Stimulated activated CD4-positive, alpha-beta T cell treated with anti-CD3 and anti-CD28 coated beads, Interleukin-4, amount 100 ng/mL, for 1 hour (primary cell): ENCODE measurements at places on chromosomes 11 and 22.

- no peak for DNase-seq
These were observed 22.2 kb upstream of the CTSD start for GRCh38 chr11:1785749-1786413.

GRCh38 chr11:105609832-105610781 is at the start of gene GRIA4:
GRIA4 (plus strand) TSS chr11:105610073; CDS start chr11:105610998, 925 bp downstream.
- peak; percentile 3 for DNase-seq

- DNase-seq, result no peak
These were observed 73.5 kb upstream of the THY1 start for GRCh38 chr11:119496469-119496868.

DNA sequence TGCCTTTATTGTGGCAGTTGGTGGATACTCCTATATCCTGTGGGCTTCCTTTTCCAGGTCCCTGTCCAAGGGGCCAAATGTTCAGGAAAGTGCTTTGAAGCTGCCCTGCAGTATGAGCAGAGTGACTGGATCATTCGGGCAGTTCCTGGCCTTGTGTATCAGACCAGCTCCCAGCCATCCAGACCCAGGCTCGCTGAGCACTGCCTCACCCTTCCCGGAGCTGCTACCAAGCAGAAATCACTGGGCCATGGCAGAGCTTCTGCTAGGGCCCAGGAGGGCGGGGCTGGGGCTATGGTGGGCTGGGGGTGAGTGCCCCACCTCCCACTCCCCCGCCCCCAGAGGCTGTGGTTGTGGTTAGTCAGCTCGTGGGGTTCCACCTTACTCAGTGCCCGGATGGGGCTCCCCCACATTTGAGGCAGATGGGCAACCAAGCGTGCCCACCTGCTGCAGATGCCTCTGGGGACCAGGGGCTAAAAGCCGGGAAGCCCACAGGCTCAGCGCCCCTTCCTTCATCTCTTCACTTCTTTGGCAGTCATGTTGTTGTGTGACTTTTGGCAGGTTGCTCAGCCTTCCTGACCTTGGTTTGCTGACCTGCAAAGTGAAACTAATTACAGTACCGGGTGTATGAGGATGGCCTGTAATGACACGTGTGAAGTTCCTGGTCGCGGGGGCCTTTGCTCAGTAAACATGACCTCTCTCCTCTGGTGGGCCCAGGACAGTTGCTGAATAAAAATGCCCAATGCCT is 2.1 kb upstream of the LRRC32 start:
- peak; percentile 45 for DNase-seq

GRCh38 chr22:50030297-50031188 is 18.0 kb upstream of the IL17REL start:
- peak; percentile 86 for DNase-seq

DNA sequence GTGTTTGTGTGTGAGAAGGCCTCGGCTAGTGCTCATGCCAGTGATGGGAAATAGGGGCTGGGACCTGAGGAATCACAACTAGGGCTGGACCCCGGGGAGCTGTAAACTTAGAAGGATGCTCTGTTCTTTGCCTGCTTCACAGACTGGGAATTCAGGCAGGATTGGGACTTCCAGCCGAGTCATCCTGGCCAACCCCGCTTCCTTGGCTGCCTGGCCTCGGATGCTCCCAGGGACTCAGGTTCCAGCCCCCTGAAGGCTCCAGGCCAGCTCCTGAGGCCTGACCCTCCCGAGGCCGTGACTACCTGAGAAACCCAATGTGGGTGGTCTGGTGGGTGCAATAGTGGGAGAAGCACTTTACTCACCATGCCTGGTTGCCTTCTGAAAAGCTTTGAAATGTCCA is 44.7 kb downstream of the IRAG1 start:
- no peak for DNase-seq

DNA sequence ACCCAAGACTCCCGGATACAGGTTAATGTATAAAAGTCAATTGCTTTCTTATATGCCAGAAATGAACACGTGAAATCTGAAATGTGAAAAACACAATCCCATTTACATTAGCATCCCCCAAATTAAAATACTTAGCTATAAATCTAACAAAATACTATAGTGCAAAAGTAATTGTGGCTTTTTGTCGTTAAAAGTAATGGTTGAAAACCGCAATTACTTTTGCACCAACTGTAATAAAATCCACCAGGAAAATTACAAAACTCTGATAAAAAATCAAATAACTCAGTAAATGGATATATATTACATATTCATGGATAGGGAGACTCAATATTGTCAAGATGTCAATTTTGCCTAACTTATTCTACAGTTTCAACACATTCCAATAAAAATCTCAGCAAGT is 4.6 kb downstream of the TMEM225 start:
- no peak for DNase-seq

DNA sequence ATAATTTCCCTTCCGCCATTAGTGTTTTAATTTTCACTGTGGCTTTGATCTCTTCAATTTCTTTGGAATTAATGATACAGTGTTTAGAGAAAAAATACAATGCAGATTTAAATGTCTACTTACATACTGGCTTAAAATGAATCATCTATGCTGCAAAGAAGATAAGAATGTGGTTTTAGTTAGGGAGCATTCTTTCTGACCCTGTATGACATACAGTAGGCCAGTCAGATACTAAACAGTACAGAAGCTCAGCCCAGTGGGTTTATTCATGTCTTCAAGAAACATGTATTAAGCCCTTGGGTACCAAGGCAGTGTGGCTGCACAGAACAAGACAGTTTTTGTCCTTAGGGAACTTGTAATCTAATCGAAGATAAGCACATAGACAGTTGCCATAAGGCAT is 268.8 kb downstream of the DDX10 start:
- no peak for DNase-seq

DNA sequence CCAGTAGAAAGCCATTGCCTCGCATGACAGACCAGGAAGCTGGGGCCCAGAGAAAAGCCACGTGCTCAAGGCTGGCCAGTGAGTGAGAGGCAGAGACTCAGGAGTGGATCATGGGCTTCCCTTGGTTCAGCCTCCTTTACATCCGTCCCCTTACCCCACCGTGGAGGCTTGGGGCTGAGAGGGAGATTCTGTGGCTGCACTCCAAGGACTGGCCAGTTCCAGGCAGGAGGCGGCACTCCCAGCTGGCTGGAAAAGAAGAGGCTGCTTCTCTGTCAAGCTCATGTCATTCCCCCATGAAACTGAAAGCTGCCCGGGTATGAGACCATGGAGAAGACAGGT is 6.6 kb upstream of the ASCL2 start:
- no peak for DNase-seq

DNA sequence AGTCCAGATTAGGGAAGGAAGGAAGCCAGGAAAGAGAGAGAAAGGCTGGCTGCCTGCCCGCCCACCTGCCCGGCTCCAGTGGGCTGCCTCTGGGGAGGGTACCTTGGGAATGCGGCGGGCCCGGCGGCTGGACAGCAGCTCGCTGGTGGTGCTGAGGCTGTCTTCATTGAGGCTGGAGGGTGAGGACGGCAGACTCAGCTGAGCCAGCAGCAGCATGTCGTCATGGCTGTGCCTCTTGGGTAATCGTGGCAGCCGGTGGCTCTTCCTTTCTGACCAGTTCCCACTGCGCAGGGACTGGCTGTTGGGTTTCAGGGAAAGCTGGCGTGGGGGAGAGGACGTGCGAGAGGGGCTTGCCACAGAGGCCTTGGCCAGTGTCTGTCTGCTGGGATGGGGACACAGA is 32.9 kb downstream of the RPL27A start:
- DNase-seq, result no peak

DNA sequence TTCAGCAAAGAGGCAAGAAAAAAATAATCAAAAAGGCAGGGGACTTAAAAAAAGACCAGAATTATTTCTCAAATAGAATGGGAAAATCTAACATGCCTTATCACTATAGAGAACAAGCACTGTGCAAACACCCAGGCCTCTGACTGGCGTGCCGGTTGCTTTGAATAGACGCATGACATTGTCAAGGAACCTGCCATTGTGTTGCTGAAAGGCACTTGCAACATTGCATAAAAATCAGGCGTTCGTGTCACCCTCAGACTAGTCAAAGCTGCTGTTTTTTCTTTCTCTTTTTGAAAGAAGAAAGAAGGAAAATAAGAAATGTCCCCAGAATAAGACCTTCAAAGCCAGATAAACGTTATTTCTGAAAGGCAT is 549.3 kb upstream of the CADM1 start:
- no peak for DNase-seq

- DNase-seq, result no peak
These were observed 17.8 kb downstream of the CYB5R2 start for GRCh38 chr11:7655253-7656217.

DNA sequence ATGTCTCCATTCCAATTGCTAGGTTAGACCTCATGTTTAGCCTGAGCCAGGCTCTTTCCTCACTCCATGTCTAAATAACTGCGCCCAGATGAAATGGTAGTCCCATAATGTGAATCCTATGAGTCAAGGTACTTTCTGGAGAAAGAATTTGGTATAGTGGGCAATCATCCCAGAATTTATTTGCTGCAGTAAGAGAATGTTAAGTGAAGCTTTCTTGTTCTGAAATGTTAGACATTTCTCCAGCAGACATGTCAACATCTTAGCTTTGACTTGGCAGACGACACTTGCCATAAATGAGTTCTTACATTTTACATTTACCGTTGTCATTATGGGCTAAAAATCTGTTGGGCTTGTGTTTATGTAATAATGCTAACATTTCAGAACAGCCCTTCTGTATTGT is 165.2 kb downstream of the PGR start:
- DNase-seq, result no peak

DNA sequence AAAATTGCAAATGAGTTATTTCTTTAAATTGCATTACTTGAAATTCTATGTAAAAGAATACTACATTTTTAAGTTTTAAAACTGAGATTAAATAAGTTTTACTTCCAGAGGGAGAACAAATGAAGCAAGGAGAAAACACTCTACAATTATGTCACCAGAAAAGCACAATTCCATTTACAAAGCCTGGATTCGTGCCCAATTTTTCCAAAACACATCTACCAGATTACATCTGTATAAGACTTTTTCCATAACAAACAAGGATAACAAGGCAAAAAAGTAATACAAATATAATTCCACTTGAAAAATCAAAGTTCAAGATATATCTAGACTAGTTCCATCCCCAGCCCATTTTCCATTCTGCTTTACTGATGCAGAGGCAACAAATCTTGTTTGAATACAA is 40.5 kb downstream of the MTMR2 start:
- no peak for DNase-seq

GRCh38 chr11:123799438-123799837 is 6.7 kb downstream of the OR6M1 start:
- no peak for DNase-seq

GRCh38 chr11:36131721-36132397 is 157.4 kb downstream of the COMMD9 start:
- DNase-seq, result no peak

GRCh38 chr22:50276143-50276542 is 6.0 kb upstream of the MAPK11 start:
- peak; percentile 28 for DNase-seq

DNA sequence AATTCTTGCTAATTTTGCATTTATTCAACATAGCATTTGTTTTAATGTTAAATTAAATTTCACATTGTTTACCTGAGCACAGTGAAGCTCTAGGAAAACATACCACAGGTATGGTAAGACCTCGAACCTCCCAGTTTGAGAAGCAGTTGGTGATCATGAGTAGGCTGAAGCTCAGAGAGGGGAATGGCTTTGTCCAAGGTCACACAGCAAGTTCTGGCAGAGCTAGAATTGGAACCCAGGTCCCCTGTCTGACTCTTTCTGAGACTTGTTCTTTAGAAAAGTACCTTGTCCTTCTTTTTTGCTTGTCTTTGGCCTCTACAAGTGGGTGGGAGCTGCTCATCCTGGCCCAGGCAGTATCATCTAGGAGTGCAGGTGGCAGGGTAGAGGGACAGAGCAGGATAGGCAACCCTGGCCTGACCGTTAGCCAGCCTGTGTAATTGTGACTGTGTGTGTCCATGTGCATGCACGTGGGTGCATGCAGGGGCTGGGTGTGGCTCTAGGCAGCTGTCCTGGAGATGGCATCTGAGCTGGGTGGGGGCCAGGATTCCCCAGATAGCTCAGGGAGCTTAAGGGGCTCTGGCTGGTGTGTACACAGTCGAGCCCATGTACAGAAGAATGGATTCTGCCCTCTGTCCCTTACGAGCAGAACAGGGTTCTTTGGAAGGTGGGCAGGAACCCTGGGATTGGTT is 21.6 kb downstream of the PHLDB1 start:
- DNase-seq, result no peak

DNA sequence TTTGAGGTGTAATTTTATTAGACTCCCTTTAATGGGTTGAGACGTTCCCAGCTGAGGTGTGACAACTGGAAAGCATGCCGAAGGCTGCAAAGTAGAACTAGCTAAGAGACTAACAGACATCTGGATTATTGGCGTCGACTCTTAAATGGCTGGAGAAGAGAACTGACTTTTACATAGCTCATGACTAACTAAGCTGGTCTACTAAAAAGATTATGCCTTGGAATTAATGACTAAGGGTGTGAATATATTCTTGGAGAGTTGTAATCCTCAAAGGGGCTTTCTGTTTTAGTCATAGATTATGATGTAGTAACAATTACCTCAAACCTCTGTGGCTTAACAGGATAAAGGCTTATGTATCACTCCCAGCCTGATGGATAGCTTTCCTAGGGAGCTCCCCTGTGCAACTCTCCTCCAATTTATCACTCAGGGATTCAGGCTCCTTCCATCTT is 39.5 kb upstream of the SLC5A12 start:
- no peak for DNase-seq

DNA sequence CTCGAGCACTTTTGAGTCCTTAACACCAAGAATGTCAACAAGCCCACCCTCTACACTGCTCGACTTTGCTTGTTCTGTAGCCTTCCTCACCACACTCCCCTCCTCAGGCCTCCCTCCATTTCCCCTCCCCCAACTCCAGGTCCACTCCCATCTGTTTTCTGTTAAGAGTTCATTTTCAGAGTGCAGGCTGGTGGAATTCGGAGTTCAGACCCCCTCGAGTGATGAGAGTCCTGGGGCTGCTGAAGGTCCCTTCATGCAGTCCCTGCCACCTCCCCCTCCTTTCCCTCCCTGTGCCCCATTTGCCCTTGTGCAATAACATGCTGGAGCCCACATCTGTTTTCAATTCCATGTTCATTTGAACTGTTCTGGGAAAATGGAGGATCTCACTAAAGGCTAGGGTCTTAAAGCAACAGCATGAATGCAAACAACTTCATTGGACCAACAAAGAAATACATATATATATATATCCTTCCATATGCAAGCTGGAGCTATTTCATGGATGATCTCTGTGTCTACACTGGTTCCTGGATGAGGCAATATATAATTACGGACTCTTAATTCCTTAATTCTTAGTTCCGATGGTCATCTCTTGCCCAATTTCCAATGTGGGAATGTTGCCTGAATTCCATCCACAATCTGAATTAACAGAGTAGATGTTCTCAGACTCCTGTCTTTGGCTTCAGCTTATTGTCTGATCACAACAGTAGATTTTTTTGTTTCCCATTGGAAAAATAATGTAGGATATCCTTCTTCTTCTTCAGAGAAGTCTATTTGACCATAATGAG is 340.4 kb downstream of the ETS1 start:
- DNase-seq, result no peak

- DNase-seq, result no peak
These were observed 26.5 kb downstream of the SYT13 start for GRCh38 chr11:45259592-45259991.

GRCh38 chr11:15028379-15028778 is 45.0 kb upstream of the CALCB start:
- DNase-seq, result no peak

GRCh38 chr22:44996120-44996519 is 13.7 kb downstream of the PHF21B start:
- no peak for DNase-seq
